Esophagus squamous epithelium (tissue), 5 donors: ENCODE measurements at places on chromosomes 16 and 17. TPM values are rescaled to one million over a fixed set of nuclear protein-coding genes. Genes with fewer than 3 reads are reported as not detected.

Gene HSPB9
- total RNA-seq = not detected

Gene MPP3
- 5.9 TPM for total RNA-seq

Gene PRSS33
- not detected for total RNA-seq

Gene ITGAX
- 2.7 TPM for total RNA-seq

Gene PEX12
- total RNA-seq = 4.4 TPM

Gene CCL5
- total RNA-seq = 3.5 TPM

Gene ZNF629
- total RNA-seq = 5.0 TPM

Gene PRM2
- not detected for total RNA-seq

DNA sequence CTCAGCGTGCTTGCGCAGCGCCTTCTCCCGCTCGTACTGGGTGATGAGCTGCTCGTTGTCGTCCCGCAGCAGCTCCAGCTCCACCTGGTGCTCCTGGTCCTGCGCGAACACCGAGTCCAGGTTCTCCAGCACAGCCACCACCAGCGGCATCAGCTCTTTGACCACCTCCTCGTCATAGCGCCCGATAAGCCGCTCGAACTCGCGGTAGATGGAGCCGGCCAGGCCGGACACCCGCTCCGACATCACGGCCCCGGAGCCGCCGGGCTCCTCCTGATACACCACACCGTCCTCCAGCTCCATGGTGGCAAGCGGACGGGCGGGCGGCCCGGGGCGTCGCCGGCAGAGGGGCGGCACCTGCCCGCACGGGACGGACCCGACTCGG lies 320 bp downstream of the SPAG9 start:
- no peak for DNase-seq

- no peak for DNase-seq
Observed at GRCh38 chr17:45998987-45999899, at the start of gene STH. TSS of gene STH (plus strand) at chr17:45999250. CDS start at chr17:45999280, 30 bp downstream.

DNA sequence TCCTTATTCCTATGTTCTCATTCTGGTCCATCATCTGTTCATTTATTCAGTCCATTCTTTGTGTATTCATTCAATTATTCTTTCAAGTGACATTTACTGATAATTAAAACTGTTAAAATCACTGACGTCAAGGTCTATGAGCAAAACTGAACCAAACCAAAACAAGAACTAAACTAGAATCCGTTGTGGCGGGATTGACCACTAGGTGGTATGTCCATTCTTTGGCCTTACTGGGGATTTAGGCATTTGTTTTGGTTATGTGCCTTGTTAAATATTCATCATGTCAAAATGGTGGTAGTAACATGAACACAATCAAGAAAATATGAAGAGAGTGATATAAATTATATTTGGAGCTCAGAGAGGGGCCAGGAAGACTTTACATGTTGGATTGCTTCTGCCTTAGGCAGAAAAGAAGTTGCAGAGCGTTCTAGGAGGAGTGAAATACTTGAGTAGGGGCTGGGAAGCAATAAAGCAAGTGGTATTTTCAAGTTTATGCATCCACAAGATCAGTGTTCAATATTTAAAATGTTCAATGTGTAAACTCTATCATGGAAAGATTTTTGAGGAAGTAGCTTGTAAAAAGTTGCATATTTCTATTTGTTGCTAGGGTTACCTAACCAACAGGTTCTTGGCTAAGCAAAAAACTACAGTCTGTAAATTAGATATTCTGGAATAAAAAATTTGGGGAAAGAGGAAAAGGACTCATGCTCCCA lies 129.0 kb downstream of the CDH13 start:
- DNase-seq = no peak

DNA sequence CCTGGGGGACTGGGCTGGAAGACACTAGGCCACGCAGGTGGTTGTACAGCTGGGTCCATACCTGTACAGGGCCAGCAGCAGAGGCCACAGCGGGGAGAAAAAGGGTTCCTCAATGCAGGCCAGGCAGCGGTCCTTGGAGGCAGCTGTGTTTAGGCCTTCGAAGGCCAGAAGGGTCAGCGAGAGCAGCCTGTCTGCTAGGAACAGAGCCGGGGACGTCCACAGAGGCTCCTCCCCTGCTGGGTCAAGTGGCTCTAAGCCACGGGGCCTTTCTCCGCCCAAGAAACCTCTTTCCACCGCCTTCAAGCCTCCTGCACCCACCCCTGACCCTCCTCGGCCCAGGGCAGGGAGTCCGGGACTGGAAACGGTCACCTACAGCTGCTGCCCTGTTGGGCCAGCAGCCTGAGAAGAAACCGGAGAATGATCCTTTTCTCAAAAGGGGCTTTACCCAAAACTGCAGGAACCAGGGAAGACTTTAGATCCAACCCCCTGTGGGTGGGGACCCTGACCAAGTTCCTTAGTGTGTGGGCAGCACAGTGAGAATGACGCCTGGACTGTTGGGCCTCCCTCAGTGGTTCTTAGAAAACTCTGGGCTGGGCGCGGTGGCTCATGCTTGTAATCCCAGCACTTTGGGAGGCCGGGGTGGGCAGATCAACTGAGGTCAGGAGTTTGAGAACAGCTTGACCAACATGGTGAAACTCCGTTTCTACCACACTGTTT lies 8.4 kb upstream of the SPATA2L start:
- DNase-seq = no peak

DNA sequence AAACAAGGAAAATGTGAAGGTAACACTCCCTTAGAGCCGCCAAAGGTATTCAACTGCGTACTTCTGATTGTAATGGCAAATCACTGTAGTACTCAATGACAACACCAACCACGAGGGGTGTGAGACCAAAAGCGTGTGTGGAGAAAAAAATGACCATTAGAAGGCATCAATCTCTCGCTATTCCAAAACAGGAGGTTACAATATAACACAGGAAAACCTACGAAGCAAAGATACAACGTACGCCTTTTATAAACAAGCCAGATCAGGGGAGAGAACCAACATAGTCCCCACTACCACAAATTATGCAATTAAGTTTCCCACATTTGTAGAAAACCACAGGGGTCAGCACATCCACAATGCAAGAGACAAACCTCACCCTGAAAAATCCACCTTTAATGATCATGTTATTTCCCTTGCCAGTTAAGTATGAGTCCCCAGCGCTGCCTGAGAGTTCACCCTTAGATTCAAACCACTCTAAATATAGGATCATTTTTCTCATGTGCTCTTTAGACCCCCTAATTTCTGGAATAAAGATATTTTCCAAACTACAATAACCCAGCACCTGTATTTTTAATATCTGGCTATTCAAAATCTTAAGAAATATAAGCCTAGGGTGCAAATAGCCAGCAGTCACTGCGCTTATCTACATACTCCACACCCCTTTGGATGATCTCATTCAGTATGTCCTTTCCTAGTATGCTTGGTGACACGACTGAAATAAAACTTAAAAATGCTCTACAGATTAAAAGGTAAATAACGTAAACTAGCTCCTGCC lies 12.4 kb downstream of the TEX14 start:
- DNase-seq = no peak

GRCh38 chr16:54636221-54636793 lies 294.4 kb upstream of the IRX5 start:
- DNase-seq = no peak

GRCh38 chr16:12551530-12551929 lies 252.2 kb downstream of the CPPED1 start:
- DNase-seq = no peak

DNA sequence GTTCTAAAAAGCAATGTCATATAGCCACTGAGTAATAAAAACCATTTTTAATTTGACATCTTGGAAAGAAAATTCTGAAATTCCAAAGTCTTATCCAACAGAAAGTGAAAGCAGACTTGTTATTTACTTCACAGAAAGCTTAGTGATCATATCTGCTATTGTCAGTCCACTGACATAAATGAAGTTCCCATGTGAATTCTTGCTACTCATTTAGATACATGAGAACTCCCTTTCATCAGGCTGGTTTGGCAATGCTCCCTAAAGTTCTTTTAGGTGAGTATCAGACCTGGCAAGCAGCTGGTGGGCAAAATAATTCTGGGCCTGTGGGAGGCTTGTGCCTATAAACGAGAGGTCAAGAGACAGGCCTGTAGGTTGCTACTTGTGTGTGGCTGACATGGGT lies 23.4 kb downstream of the NME2 start:
- DNase-seq = no peak

DNA sequence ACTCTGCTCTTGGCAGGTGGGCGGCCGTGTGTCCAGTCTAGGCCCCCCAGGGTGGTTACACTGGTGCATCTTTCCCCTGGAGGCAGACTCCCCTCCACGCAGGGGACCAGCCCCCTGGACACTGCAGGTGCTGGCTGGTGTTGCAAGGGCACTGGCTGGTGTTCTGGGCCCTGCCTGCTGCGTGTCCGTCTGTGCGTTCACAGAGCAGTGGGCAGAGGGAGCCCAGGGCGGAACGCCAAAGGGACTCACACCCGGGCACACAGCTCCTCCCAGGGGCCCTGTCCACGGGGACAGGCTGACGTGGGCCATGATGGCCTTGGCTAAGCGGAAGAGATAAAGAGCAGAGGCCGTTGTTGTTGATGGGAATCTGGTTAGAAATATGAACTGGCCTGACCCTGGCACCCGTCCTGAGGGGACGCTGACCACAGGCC lies 27.3 kb downstream of the ACSF3 start:
- no peak for DNase-seq

GRCh38 chr16:11121083-11121608 lies 134.9 kb downstream of the SOCS1 start:
- DNase-seq = no peak

DNA sequence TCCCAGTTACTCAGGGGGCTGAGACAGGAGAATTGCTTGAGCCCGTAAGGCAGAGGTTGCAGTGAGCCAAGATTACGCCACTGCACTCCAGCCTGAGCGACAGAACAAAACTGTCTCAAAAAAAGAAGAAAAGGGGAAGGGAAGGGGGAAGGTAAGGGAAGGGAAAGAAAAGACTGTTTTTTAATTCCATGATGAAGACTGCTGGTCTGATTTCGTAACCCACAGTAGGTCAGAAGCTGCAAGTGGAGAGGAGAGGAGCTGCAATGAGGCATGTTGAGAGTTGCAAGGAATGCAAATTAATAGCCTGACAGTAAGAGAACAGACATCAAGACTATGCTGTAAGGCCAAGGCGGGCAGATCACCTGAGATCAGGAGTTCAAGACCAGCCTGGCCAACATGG lies 33.3 kb downstream of the HELZ start:
- no peak for DNase-seq

- DNase-seq = no peak
Observed at GRCh38 chr16:90031186-90031930, 12.1 kb upstream of the DBNDD1 start.

DNA sequence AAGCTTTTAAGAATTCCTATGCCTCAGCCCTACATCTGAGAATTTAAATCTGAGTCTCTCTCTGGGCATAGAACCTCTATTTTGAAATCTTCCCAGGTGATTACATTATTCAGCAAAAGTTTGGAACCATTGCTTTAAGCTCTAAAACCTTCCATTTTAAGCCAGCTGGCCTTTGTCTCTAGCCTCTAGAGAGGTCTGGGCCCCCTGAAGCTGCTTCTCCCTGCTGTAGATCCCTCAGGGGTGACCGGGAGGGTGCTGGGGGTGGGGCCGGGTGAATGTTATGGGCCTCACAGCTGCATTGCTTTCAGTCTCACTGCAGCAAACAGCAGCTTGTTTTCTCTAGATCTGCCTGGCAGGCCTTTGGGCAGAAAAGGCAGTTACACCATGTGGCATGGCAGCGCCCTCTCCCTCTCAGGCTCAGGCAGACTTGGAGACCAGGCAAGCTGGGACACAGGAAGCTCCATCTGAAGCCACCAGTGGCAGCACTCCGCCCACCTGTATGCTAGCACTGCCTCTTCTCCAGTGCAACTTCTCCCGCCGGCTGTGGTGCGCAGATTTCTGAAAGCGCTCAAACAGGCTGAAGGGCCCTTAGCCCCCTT lies 66.3 kb downstream of the MPRIP start:
- no peak for DNase-seq

DNA sequence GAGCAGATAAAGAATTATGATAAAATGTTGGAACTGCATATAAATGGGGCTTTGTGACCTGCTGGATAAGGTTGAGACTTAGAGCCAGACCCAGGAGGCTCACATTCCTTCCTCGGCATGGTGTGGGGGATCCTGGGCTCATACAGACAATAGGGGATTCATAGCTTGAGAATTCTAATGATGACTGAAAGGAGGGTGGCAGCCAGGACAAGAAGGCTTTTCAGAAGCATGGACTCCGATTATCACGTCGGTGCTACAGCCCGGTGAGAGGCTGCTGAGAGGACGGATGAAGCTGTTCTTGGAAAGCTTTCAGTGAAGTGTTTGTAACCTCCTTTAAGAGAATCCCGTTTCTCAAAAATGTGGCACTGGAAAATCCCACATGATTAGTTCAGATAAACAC lies 167.2 kb downstream of the ANKFN1 start:
- DNase-seq = no peak

- DNase-seq = no peak
Observed at GRCh38 chr16:82598771-82599170, 28.0 kb upstream of the CDH13 start.

GRCh38 chr17:81332914-81333528 lies 37.9 kb upstream of the SLC38A10 start:
- DNase-seq = no peak

GRCh38 chr17:75335315-75335714 lies 46.1 kb upstream of the SLC25A19 start:
- DNase-seq = no peak

DNA sequence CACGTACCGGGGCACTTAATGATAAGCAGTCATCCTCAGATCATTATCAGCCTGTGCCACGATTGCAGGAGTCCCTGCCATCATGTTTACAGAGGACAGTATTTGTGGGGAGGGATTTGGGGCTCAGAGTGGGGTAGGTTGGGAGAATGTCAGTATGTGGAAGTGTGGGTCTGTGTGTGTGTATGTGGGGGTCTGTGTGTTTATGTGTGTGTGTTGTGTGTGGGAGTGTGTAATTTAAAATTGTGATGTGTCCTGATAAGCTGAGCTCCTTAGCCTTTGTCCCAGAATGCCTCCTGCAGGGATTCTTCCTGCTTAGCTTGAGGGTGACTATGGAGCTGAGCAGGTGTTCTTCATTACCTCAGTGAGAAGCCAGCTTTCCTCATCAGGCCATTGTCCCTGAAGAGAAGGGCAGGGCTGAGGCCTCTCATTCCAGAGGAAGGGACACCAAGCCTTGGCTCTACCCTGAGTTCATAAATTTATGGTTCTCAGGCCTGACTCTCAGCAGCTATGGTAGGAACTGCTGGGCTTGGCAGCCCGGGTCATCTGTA lies 13.5 kb upstream of the EFCAB13 start:
- DNase-seq = no peak

GRCh38 chr16:64540434-64540833 lies 581.4 kb downstream of the CDH11 start:
- DNase-seq = no peak

GRCh38 chr17:21288571-21289017 lies 4.1 kb downstream of the MAP2K3 start:
- no peak for DNase-seq

- no peak for DNase-seq
Observed at GRCh38 chr16:66226762-66227161, 139.7 kb upstream of the CDH5 start.

DNA sequence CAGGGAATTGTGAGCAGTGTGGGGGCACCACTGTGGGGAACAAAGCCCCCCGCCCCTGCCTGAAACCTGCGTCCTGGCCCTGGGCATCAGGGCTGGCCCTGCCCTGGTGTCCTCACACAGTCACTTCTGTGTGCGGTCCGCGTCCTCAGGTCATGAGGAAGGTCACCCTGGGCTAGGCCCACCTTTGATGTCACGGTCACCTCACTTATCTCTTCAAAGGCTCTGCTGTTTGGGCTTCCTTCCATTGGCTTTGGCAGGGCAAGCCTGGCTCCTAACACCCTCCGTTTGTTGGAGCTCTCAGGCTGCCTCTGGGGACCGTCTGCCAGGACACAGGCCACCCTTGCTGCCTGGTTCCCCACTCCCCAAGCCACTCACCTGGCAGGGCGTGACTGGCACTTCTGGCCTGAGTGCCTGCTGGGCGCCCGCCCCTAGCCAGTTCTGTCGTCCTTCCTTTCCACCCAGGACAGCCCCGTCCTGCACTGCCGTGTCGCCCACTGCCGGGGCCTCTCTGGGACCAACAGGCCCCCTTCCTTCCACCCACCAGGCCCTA lies 8.8 kb downstream of the CENPX start:
- no peak for DNase-seq
